Lower leg skin (tissue), 4 donors: ENCODE measurements at places on chromosomes 11 and 22.

- DNase-seq = no peak
Observed at GRCh38 chr22:23478175-23478574, 101.9 kb downstream of the IGLL1 start.

DNA sequence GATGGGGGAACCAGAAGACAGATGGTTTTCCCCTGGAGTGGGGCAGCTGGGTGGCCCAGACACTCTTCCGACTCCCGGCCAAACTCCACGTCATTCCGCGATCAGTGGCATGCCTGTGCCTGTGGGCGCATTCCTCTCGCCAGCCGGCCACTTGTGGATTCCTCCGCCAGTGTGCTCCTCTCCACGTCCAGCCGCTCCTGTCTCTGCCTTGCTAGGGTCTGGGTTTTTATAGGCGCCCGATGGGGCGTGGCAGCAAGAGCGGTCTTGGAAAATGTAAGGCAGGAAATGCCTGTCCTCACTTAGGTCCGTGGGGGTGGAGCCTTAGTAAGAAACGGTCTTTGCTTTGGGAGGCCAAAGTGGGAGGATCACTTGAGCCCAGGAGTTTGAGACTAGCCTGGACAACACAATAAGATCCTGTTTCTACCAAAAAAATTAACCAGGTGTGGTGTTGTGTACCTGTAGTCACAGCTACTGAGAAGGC is 81.6 kb upstream of the SEPTIN5 start:
- DNase-seq = peak; percentile 79

GRCh38 chr11:120717623-120718022 is 206.1 kb downstream of the GRIK4 start:
- no peak for DNase-seq

DNA sequence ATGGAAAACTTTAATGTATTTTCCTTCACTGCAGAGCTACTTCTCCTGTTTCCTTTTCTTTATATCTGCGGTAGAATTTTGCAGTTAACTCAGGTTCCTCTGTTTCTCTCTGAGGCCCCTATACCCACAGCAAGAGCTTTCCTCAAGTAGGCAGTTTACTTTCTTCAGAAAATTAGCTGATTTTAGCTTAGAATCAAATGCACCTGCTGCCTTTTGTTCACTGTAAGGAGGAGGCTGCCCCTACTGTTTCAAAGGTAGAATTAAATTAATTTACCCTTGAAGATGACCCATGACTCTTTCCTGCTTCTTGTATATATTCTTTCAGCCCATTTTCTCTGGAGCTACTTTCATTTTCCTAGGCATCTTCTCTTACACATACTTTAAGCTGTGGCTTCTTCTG is 68.7 kb upstream of the GDPD4 start:
- DNase-seq = no peak

DNA sequence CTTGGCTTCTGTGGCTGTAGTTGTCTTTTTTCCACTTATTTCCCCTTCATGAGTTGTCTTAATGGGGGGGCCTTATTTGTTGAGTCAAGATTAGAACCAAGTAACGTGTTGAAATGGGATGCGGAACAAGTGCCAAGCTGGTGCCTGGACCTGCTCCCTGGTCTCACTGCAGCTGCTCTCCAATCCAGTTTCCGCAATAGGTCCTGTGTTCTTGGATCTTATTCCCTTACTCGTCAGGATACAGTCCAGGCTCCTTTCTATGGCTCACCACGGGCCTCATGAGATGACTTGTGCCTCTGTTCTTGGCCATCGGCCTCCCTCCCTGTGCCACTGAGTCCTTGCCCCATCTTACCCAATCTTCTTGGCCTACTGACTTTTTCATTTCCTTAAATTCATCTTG is 159.6 kb upstream of the CADM1 start:
- DNase-seq = no peak
